Activated CD4-positive, alpha-beta memory T cell treated with anti-CD3 and anti-CD28 coated beads for 36 hours (primary cell): ENCODE measurements at places on chromosomes 4 and X. TPM values are rescaled to one million over a fixed set of nuclear protein-coding genes. Genes with fewer than 3 reads are reported as not detected.

- DNase-seq = no peak
Measured at GRCh38 chr4:128305942-128306341, 18.3 kb upstream of the PGRMC2 start.

Gene RASGEF1B
- total RNA-seq = 4.6 TPM

Gene PNPLA4
- 11.8 TPM for total RNA-seq

GRCh38 chr4:37802068-37802666, 24.3 kb upstream of the PGM2 start:
- DNase-seq = no peak

Gene KLHL5
- total RNA-seq = 35.6 TPM

Gene OFD1
- 24.5 TPM for total RNA-seq

- no peak for DNase-seq
Measured at GRCh38 chr4:26867914-26868684, 7.5 kb downstream of the STIM2 start.
